GF-D8 (cell line): ENCODE measurements at places on chromosomes 13 and 19.

GRCh38 chr13:49046519-49046918 lies 70.8 kb downstream of the FNDC3A start:
- no peak for DNase-seq

GRCh38 chr13:100658363-100658762 lies 16.2 kb downstream of the TMTC4 start:
- DNase-seq, result no peak

- no peak for DNase-seq
These were observed 29.1 kb downstream of the ZNF787 start for GRCh38 chr19:56091751-56092546.

- no peak for DNase-seq
These were observed 369 bp upstream of the TMC4 start for GRCh38 chr19:54173359-54173699.

GRCh38 chr19:58544591-58545285 lies 874 bp downstream of the TRIM28 start:
- no peak for DNase-seq

GRCh38 chr13:94974015-94974951 lies 261.9 kb upstream of the SOX21 start:
- DNase-seq, result no peak

DNA sequence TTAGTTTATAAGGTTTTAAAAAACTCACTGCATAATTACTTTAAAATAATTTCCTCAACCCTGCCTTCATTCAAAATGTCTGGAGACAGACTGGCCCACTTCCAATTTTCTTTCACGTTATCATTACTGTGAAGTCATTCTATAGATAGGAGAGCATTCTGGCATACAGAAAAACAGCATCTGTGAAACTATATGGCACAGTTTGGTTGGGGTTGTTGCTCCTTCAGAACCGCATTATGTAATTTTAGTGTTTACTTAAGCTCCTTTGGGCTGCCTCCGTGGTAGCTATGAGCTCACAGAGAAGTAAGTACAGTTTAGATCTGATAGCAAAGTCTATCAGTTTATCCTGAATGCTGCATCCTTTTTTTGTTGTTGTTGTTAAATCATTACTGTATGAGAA lies 104.3 kb downstream of the KCNRG start:
- DNase-seq, result no peak

DNA sequence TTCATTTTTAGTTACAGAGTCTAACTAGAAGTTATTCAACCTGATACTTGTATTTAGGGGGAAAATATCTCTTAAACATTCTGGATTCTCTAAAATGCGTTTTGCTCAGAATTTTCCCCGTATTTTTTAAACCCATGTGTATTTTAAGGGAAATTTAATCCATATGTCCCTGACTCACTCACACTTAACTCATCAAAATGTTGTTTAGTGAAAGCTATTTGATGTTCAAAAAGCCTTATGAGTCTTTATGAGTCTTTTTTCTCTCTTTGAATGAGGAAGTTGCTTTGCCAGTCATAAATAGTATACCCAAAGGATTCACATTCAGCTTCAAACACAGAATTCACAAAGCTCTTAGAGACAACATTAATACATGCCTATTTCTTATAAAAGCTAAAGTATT lies 16.4 kb downstream of the MAB21L1 start:
- no peak for DNase-seq

GRCh38 chr13:37270226-37271001 lies 164.9 kb upstream of the CSNK1A1L start:
- no peak for DNase-seq

DNA sequence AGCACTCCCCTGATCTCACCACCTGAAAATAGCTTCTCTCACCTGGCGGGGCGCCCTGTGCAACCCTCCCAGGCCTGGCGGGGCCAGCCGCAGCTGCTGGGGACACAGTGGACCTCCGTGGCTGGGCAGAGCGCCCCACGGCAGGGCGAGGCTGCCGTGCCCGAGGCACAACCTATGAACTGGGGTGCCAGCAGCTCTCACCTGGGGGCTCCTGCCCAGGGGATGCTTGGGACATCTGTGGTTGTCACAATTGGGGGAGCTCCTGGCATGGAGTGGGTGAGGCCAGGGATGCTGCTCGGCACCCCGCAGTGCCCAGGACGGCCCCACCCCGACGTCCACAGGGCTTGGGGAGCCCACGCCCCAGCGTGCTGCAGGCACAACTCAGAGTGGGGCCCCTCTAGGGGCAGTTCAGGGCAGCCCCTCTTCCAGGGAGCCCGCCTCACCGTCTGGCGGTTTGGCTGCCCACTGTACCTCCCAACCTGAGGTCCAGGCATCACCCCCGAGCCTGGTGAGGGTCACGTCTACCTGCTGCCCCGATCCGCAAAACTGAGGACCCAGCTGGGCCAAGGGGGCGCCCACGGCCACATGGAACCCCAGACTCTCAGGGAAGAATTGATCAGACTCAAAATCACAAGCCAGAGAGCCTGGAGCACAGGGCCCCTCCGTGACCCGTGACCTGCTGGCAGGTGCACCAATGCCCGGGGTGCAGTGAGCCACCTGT lies 5.7 kb downstream of the TMEM259 start:
- no peak for DNase-seq

DNA sequence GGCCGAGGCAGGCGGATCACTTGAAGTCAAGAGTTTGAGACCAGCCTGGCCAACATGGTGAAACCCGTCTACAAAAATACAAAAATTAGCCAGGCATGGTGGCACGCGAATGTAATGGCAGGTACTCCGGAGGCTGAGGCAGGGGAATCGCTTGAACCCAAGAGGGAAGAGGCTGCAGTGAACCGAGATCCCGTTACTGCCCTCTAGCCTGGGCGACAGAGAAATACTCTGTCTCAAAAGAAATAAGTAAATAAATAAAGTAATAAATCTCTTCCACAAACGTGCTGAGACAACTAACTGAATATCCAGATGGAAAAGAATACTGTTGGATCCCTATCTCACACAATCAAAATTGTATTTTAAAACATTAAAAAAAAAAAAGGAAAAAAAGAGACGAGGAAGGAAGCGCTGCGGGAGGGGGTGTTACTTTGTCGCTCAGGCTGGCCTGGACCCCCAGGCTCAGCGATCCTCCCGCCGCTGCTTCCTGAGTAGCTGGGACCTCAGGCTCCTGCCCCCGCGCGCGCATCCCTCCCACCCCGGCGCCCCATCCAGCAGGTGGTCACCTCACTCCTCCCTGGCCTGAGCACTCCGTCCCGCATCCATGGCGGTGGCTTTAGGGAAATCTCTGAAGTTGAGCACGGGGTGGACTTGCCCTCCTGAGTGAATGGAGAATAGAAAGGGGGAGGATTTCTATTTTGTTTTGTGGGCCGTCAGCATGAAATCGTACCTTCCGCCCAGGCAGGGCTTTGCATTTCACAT lies 628 bp upstream of the ZNF813 start:
- no peak for DNase-seq
